Pulmonary artery endothelial cell (primary cell): ENCODE measurements at places on chromosomes 3 and 15. TPM values are rescaled to one million over a fixed set of nuclear protein-coding genes. Genes with fewer than 3 reads are reported as not detected.

Gene STRIT1
- not detected in 2 replicates for total RNA-seq

Gene WDR93
- total RNA-seq = under 0.01 and 0.07 TPM in 2 replicates

Gene NEDD4
- 32.8 and 47.2 TPM in 2 replicates for total RNA-seq

Gene GATA2
- total RNA-seq = 11.1 and 16.2 TPM in 2 replicates

Gene TIMP4
- total RNA-seq = 0.07 and 0.46 TPM in 2 replicates
